ENCODE measurements at places on chromosomes 2 and 18. TPM values are rescaled to one million over a fixed set of nuclear protein-coding genes. Genes with fewer than 3 reads are reported as not detected.
A peak's percentile ranks its signal among the peaks of the same experiment; 100 is the strongest.

DNA sequence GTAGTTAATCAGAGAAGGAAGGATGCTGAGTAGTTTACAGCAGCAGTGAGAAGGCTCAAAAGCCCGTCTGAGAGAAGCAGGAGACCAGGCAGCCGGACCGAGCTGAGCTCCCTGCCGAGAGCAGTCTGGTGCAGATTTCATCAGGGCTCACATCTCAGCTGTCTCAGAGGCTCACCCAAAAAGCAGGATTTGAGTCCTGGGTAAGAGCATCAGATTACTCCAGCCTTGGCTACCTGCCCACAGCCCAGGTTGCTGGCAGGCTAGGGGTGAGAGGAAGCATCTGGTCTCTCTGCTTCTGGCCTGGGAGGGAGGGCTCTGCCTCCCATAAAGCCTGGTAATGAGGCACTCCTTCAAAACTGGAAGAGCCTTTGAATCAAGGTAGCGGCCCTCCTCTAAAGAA is 140.5 kb downstream of the ST6GAL2 start:
- peaks cover 2% of the 10 kb centered on the region for H3K27me3 ChIP-seq
- no peaks in the 10 kb centered on the region for H3K36me3 ChIP-seq
- no peak for DNase-seq
- H3K4me3 ChIP-seq = no peak overlapping the region
- no peak overlapping the region for H3K27ac ChIP-seq

- no peak overlapping the region for H3K4me3 ChIP-seq
- no peak for DNase-seq
- no peak overlapping the region for H3K27ac ChIP-seq
Observed at GRCh38 chr2:77268626-77269025, 253.6 kb downstream of the LRRTM4 start.

The EIF4E2 gene
- 65.2 TPM for total RNA-seq

The CYTIP gene
- total RNA-seq = 233 TPM

DNA sequence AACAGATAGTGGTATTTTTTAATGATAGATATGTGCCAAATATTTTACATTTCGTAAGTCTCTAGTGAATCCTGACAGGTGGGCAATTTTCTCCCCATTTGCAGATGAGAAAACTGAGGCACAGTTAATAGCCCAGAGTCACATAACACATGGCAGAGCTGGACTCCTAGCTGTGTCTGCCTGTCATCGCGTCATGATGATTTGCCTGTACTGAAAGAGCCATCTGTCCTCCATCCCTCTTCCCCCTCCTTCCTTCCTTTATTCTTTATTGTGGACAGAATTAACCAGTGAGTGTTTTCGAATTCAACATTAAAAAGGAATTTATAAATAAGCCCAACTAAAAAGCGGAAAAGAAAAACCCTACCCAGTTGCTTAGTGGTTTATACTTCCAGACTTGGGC is 3.2 kb downstream of the DNAJB2 start:
- no peak overlapping the region for H3K27ac ChIP-seq
- peaks cover 38% of the 10 kb centered on the region for H3K4me1 ChIP-seq
- H3K36me3 ChIP-seq = peaks cover 8% of the 10 kb centered on the region
- DNase-seq = no peak

The GBX2 gene
- total RNA-seq = not detected

The KCNJ13 gene
- total RNA-seq = not detected

- H3K4me3 ChIP-seq = no peak overlapping the region
- H3K4me1 ChIP-seq = no peaks in the 10 kb centered on the region
- no peaks in the 10 kb centered on the region for H3K27me3 ChIP-seq
- H3K36me3 ChIP-seq = no peaks in the 10 kb centered on the region
Observed at GRCh38 chr2:236265675-236266074, 1.5 kb upstream of the ASB18 start.

DNA sequence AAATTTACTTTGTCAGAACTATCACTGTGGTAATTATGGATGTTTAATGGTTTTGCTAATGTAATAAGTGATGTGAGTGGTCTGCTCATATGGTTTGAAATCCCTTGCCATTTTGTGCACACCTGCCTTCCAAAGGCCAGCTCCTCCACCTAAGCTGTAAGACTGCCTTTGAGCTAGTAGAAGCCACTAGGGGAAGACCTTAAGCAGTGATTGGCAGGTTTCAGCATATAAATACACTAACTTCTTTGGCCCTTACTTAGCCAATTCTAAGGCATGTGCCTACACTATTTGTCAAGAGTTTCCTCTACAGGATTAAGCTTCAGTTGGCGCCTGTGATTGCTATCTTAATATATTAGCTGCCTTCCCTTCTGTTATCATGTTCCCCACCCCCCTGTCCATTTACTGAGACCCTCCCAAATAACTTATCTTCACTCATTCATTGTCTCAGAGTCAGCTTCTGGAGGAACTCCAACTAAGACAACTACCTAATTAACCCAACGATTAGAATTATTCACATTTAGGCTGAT is 141.1 kb downstream of the MBD5 start:
- H3K27me3 ChIP-seq = no peaks in the 10 kb centered on the region
- peaks cover 2% of the 10 kb centered on the region for H3K4me1 ChIP-seq
- no peak overlapping the region for H3K4me3 ChIP-seq
- peaks cover 7% of the 10 kb centered on the region for H3K36me3 ChIP-seq

DNA sequence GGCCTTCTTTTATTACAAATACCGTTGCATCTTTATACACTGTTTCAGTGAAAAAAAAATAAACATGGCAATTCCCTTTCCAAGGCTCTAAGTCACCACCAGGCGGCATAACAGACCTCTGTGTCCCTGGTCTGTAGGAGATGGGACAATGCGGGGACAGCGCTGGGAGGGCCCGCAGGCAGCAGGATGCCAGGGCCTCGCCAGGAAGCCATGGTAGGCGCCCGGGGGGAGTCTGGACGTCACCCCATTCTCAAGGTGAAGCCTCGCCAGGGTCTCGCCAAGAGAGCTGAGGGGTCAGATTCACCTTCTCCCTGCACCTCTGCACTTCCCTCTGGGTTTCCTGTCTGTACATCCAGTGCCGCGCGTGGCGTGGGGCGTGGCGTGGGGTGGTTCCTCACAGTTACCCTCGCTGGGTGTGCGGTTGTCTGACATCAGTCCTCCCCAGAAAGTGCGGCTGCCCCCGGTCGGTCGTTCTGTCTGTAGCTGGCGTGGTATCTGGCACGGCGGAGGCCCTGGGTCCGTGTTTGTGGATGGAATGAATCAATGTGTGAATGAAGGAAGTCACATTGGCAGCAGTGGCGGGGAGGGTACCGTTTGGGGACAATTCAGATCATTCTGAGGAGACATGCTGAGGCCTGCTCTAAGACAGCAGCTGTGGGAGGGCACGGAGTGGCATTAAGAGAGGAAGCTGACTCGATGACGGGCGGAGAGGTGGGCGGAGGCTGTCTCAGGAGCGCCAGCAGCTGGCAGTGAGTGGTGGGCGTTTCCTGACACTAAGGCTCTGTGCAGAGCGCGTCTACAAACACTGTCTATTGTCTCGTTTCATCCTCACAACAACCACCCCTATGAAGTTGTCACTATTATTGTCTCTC is 46.0 kb downstream of the LRRFIP1 start:
- peak overlapping the region; percentile 90 for H3K4me3 ChIP-seq
- peaks cover 39% of the 10 kb centered on the region for H3K4me1 ChIP-seq
- peak overlapping the region; percentile 94 for H3K27ac ChIP-seq
- peaks cover 2% of the 10 kb centered on the region for H3K27me3 ChIP-seq
- DNase-seq = peak; percentile 72

GRCh38 chr2:196971574-196972279 is 45.2 kb upstream of the PGAP1 start:
- no peaks in the 10 kb centered on the region for H3K27me3 ChIP-seq
- H3K4me1 ChIP-seq = peaks cover 5% of the 10 kb centered on the region
- no peak overlapping the region for H3K4me3 ChIP-seq
- peaks cover 14% of the 10 kb centered on the region for H3K36me3 ChIP-seq

The APOB gene
- not detected for total RNA-seq

DNA sequence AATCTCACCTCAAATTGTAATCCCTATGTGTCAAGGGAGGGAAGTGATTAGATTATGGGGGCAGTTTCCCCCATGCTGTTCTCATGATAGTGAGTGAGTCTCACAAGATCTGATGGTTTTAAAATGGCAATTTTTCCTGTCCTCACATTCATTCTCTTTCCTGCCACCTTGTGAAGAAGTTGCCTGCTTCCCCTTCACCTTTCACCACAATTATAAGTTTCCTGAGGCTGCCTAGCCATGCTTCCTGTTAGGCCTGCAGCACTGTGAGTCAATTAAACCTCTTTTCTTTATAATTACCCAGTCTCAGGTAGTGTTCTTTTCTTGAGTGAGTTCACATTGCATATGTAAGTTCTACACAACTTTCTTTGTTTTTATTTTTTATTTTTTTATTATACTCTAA is 271.5 kb downstream of the EXOC6B start:
- no peak overlapping the region for H3K4me3 ChIP-seq
- no peak for DNase-seq
- H3K27me3 ChIP-seq = no peaks in the 10 kb centered on the region
- H3K4me1 ChIP-seq = peaks cover 2% of the 10 kb centered on the region
- no peak overlapping the region for H3K27ac ChIP-seq

The STPG4 gene
- total RNA-seq = 0.19 TPM
